ENCODE measurements at places on chromosomes 3 and 15.

- DNase-seq: no peak
Measured at GRCh38 chr3:10510086-10510742, 4.8 kb upstream of the ATP2B2 start.

- DNase-seq: no peak
Measured at GRCh38 chr3:158098834-158099424, 7.3 kb downstream of the SHOX2 start.

GRCh38 chr3:100002599-100003350, 111.5 kb downstream of the FILIP1L start:
- no peak for DNase-seq

GRCh38 chr3:68290333-68290732, 635.9 kb upstream of the SUCLG2 start:
- DNase-seq: no peak

GRCh38 chr3:65955792-65956477, 82.8 kb downstream of the MAGI1 start:
- no peak for DNase-seq

GRCh38 chr3:150583028-150583427, 20.1 kb upstream of the SELENOT start:
- no peak for DNase-seq

GRCh38 chr15:60390871-60391501, 6.8 kb downstream of the ANXA2 start:
- DNase-seq: no peak

DNA sequence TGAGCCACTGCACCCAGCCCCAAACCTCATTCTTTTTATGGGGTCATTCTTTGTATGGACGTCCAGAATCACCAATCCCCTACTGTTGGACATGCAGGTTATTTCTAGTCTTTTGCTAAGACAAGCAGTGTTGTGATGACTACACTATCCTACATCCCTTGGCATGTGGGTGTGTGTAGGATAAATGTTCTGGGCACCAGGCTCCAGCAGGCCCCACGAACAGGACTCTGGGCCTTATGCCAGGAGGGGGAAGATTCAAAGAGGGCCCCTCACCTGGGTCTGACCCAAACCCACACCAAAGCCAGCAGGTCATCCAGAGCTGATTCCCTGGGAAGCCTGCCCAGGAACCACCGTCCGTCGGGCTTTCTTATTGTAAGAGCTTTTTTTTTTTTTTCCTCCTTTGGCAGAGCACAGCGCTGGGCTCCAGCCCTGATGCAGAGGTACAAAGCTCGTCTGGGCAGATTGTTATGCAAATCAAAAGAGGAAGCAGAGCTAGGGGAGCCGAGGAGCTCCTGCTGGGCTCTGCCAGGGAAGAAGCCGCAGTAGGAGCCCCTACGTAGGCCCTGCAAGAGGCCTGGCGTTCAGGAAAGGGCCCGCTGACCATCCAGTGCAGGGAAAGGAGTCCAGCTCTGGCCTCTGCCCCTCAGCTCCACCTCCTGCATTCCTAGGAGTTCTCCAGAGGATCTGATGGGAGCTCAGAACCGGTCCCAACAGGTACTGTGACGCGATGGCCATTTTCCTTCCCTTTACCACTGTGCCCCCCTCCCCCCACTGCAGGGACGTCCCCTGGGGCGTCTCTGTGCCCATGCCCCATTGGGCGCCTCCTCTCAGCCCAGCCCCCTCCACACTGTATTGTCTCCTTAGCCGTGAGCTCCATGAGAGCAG, 29.0 kb upstream of the FURIN start:
- no peak for DNase-seq
